ENCODE measurements at places on chromosomes 16 and 17. TPM values are rescaled to one million over a fixed set of nuclear protein-coding genes. Genes with fewer than 3 reads are reported as not detected.

DNA sequence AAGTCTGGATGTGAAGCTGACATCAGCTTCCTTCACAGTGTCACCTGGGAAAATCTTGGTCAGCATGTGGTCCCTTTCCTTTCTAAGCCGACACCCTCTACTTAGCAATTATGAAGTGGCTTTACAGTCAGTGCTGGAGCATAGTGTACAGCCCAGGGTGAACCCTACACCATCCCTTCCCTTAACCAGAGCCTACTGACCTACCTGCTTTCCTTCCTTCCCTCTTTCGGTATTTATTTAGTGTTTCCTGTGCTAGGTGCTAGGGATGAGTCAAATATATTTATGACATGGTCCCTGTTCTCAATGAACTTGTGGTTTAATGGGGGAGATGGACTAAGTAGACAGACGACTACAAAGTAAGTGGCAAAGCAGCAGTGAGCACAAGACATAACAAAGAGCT lies 77.5 kb downstream of the CDK5R1 start:
- DNase-seq, result no peak

- DNase-seq, result no peak
These were observed 107.6 kb downstream of the RMI2 start for GRCh38 chr16:11452746-11453389.

DNA sequence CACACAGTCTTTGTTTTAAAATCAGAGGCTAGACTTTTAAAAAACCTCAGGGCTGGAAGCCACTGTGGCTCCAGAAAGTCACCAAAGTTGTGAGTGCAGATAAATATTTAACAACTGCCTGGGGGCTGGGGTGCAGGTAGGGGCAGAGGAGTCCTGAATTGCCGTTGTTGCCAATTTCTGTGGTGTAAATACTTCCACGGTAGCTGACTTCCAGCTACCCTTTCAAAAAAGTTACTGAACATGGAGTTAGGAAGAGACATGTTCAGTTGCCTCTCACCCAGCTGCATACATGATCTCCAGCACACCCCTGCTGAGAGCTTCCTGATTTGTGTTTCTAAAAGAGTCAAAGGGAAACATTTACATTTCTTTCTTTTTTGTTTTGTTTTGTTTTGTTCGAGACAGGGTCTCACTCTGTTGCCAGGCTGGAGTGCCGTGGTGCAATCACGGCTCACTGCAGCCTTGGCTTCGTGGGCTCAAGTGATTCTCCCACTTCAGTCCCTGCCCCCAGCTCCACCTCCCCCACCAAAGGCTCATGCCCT lies 58.7 kb downstream of the PLXDC1 start:
- no peak for DNase-seq

DNA sequence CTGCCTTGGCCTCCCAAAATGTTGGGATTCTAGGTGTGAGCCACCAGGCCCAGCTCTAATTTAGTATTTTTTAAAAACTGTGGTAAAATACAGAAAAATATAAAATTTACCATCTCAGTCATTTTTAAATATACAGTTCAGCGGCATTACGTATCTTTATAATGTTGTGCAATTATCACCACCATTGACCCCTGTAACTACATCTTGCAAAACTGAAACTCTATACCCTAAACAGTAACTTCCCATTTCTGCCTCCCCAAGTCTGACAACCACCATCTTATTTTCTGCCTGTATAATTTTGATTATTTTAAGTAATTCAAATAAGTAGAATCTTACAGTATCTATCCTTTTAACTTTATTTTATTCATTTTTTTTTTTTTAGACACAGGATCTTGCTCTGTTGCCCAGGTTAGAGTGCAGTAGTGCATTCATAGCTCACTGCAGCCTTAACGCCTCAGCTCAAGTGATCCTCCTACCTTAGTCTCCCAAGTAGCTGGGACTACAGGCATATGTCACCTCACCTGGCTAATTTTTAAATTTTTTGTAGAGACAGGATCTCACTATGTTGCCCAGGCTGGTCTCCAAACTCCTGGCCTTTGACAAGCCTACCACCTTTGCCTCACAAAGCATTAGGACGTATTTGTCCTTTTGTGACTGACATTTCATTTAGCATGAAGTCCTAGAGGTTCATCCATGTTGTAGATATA lies 10.9 kb upstream of the GGA2 start:
- no peak for DNase-seq

DNA sequence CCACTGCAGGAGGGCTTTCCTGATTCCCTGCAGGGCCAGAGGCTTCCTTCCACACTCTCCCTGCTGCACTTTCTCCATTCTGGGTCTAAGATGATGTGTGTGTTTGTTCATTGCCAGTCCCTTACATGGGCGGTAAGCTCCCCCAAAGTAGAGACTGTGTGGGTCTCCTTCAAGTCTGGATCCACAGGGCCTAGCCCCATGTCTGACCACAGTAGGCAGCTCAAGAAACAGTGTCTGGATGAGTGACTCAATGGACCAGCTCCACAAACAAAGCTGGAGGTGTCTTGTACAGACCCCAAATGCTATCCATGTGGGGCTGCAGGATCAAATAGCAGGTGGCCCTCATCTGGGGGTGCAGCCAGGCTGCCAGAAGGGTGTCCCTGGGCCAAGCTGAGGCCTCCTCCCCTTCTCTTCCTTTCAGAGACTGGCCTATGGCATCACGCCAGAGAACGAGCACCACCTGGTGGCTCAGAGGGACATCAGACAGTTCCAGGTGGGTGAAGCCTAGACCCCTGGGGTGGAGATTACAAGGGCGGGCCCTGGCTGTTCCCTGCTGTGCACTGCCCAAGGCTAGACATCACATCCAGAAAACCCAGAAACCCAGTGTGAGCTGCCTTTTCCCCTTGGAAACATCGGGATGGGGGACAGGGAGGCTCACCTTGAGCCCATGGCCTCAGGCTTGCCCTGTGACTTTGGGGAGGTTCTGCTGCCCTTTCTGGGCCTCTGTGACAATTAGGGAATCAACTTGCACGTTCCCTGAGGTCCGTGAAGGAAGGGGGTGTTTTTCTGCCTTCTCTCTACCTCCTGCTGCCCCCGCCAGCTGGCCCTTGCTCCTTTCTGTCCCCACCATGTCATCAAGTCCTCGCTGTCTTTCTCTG lies 45.9 kb downstream of the SLC6A2 start:
- peak; percentile 30 for DNase-seq

DNA sequence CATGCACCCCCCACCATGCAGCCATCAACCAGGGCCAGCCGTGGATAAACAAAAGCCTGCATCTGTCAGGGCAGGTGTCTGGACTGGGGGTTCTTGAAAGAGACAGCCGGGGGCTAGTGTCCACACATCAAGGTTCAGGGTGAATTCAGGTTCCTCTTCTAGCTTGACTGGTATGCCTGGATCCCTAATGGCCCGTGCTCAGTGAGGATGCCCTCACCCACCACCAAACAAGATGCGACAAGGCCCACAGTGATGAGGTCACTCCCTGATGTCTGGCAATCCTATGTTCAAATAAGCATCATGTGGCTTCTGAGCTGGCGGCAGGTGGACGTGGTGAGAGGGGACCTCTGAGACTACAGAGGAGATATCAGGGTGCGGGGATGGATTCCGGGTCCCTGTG lies 64.6 kb downstream of the GOSR1 start:
- no peak for DNase-seq

- no peak for DNase-seq
These were observed 644 bp downstream of the QRICH2 start for GRCh38 chr17:76307299-76307965.

GRCh38 chr17:60351012-60351695 lies 40.8 kb downstream of the USP32 start:
- no peak for DNase-seq

DNA sequence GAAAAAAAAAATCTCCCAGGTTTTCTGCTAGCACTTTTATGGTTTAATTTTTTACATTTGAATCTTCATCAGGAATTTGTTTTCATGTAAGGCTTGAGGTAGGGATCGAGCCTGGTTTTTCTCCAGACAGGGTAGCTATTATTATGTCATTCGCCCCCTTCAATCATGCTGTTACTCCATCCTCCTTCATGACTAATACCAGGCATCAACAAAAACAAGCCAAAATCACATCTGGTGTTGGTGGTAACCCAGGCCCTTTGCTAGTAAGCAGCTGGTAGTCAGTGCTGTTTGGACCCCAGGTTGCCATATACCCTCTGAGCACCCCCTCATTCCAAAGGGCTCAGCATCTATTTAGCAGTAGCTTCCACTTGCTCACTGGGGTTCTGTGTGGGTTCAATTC lies 29.5 kb downstream of the DRC3 start:
- no peak for DNase-seq

- DNase-seq, result no peak
These were observed 31.6 kb downstream of the HOXB1 start for GRCh38 chr17:48499248-48499647.

KRTAP1-1 gene
- total RNA-seq, result not detected

RAB37 gene
- 7.6 TPM for total RNA-seq

GLYR1 gene
- 106 TPM for total RNA-seq

SHMT1 gene
- total RNA-seq, result 40.2 TPM

Data from left colon (tissue), 2 donors.